Endothelial cell (in vitro differentiated cells): ENCODE measurements at places on chromosomes 11 and 22. TPM values are rescaled to one million over a fixed set of nuclear protein-coding genes. Genes with fewer than 3 reads are reported as not detected.

IL18 gene
- total RNA-seq = 0.90 TPM

DDX6 gene
- 165 TPM for total RNA-seq

ADAMTS15 gene
- total RNA-seq = 4.9 TPM

DNA sequence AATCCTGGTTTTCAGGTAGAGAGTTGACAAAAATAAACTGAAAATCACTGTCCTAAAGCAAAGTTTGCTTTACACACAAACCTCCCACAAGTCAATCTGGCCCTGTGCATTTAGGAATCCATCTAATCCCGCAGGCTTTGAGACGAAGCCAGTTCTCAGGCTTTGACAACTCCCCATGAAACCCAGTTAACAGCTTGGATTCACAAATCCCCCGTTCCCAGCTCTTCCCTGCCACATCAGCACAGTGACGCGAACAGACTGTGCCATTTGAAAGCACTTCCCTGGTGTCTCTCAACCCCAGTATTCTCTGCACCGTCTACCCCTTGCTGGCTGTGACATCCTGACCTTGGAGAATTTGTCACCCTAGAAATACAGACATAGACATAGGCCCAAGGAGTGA, 117.8 kb downstream of the OPCML start:
- no peak for DNase-seq

VPREB1 gene
- not detected for total RNA-seq

APOBEC3B gene
- total RNA-seq = 1.0 TPM

SERPING1 gene
- 347 TPM for total RNA-seq

GRCh38 chr11:108906329-108906728, 241.5 kb downstream of the DDX10 start:
- no peak for DNase-seq

DNA sequence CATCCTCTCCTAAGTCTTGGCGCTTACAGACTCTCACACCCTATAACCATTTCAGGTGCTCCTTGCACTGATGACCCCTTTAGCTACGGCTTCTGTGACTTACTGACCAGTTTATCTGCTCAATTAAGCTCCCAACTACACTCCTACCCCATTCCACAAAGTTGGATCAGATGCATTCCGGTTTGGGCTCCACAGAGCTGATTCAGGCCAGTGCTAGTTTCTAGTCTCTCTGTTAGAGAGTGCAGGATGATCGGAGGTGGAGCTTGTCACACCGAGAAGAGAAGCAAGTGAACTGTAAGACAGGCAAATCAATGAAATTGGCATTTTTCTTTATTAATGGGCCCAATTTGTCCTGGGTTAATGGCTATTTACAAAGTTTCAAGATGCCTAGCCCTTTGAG, 436.8 kb upstream of the CADM1 start:
- no peak for DNase-seq

DNA sequence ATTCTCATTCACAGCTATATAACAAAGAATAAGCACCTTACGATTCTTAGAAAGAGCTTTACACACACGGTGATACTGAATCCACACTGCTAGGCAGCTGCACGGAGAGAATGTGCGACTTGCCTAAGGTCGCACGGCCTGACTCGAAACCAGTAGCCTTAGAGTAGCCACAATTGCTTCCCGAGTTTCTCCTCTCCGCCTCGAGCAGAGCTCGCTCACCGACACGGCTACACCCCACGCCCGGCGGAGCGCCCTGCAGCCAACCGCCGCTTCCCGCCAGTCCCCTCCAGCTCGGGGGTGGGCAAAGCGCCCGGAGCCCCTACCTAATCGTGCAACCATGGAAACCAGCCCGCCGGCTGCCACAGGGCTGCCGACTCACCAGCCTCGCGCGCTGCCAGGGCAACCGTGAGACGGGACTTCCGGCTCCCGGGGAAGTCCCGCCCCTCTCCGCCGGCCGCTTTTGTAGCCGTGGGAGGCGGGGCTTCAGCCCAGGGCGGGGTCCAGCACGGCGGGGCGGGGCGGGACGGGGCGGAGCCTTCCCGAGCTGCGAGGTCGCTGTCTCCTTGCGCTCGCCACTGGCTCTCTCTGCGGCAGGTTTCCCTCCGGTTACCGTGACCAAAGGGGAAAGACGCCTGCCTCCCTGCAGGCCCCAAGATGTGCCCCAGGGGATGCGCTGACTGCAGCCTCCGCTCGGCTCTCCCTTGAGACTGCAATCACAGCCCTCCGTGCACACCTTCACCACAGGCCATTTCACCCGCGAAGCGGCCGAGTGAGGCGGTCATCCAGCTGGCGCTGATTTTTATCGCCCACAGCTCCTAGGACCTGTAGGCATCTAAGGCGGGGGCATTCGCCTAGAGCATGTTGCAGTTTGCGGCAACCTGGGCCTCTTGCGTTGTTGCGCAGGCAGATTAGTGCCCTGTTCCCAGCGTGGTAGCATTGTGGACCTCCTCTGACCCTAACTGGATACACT, 1.1 kb downstream of the BSCL2 start:
- DNase-seq = peak; percentile 97

DNA sequence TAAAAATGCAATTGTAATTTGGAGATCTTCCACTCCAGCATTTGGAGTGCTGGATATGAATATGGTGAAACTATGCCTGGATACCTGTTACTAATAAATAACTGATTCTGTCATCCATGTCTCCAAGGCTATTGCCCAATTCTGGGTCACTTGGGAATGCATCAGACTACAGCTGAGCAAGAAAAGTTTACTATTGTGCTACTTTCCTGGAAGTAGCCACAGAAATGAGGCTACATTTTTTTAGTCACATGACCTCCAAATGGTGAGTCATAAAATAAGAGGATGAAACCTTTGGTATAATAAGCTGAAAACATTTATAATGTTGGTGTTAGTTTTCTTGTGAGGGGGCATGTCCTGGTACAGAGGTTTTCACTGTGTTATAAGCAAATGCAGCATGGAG, 44.4 kb downstream of the DCDC1 start:
- no peak for DNase-seq

DNA sequence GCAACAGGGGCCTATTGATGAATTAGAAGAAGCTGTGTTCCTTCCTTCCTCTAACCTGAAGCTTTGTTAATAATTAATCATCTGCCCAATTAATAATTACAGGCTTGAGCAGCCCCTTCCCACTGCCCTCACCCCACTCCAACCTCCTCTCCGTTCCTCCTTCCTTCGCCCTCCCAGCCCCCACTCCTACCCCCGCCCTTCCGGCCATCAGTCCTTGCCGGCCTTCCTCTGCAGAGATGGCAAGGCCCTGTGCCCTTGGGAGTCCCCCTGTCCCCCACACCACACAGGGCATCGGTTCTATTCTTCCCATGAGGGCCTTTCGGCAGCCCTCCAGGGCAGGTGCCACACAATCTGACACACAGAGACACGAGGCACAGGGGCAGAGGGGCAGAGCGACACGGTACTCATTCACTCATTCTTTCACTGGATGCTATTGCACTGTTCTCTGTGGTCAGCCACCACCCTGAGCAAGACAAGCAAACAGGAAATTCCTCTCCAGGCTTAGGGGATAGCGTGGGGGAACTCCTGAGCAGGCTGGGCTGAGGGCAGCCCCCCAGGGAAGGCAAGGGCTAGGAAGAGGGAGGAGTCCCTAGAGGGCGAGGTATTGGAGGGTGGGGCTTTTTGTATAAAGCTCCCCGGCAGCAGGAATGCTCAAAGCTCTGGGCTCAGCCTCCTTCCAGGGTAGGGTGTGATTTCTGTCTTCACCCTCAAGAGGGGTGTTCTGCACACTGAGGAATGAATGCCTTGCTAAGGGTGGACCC, 14.7 kb downstream of the MGAT3 start:
- DNase-seq = no peak
